Left renal cortex interstitium (tissue), 4 donors: ENCODE measurements at places on chromosomes 3 and 15. TPM values are rescaled to one million over a fixed set of nuclear protein-coding genes. Genes with fewer than 3 reads are reported as not detected.

The CDCP1 gene
- 0.62 TPM for polyA plus RNA-seq

The PLAAT1 gene
- polyA plus RNA-seq: 3.3 TPM

The STRIT1 gene
- polyA plus RNA-seq: 3.7 TPM

The CNOT10 gene
- 52.0 TPM for polyA plus RNA-seq

The GAP43 gene
- 1.5 TPM for polyA plus RNA-seq

The TMEM266 gene
- 12.0 TPM for polyA plus RNA-seq

The LOXL1 gene
- 86.1 TPM for polyA plus RNA-seq

The PATL2 gene
- 0.76 TPM for polyA plus RNA-seq

DNA sequence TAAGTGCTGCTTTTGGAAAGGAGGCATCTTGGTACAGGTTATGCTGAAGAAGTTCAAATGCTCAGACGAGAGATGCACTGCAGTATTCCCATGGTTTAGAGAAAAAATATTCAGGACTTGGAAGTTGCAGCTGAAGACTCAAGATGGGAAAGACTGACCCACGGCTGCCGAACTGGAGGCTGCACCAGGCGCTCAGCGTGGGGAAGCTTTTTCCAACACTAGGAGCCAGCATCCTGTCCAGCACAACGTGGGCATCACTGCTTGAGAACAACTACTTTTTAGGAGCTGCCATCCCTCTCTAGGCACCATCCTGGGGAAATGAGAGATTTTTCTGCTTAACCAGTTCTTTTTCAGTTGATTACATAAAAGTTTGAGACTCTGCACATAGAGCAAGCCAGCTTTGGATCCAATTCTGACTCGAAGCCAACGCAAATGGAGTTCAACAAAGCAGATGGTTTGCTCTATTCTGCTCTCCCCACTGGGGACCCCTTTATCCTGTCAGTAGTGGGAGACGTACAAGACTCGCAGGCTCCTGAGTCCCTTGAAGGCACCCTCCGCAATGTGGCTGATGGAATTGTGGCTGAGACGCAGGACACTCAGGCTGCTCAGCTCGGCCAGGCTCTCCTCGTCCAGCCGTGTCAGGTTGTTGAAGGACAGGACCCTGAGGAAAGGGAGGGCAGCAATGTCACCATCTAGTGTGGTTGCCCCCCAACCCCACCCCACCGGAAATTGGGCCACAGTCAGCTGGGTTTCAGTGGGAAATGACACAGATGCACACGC lies 93.8 kb downstream of the LRIG1 start:
- DNase-seq: no peak

- DNase-seq: no peak
Measured at GRCh38 chr15:57423599-57424140, 47.4 kb downstream of the CGNL1 start.

DNA sequence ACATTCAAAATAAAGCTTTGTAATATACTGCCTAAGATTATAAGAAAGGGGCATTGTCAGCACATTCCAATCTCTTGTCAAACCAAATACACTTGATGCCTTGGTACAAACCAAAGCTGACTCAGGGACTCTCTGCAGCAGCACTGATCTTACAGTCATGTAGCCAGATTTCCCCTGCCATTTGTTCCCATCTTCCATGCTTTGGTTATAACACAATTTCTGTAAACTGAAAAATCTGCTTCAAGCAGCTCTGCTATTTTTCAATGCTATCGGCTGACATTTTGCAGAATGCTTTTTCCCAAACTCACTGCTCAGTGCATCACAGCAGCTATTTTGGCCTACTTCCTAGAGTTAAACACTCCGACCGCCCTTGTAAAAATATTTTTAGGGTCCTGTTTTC lies 18.2 kb downstream of the PLOD2 start:
- no peak for DNase-seq

GRCh38 chr3:185926445-185926844 lies 11.4 kb downstream of the TRA2B start:
- no peak for DNase-seq

- no peak for DNase-seq
Measured at GRCh38 chr3:51390246-51391074, 625 bp upstream of the RBM15B start.

DNA sequence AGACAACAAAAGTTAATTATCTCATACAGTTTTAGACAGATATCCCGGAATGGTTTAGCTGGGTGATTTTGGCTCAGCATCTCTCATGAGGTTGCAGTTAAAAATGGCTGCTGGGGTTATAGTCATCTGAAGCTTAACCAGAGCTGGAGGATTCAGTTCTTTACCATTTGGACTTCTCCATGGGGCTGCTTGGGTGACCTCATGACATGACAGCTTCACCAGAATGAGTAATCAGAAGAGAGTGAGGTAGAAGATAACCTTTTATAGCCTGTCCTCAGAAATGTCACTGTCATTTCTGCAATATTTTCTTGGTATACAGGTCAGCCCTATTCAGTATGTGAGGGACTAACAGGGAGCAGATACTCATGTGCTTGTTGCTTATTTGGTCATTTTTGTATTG lies 30.9 kb downstream of the TFG start:
- DNase-seq: no peak

GRCh38 chr3:11479221-11479620 lies 164.5 kb downstream of the VGLL4 start:
- DNase-seq: no peak

DNA sequence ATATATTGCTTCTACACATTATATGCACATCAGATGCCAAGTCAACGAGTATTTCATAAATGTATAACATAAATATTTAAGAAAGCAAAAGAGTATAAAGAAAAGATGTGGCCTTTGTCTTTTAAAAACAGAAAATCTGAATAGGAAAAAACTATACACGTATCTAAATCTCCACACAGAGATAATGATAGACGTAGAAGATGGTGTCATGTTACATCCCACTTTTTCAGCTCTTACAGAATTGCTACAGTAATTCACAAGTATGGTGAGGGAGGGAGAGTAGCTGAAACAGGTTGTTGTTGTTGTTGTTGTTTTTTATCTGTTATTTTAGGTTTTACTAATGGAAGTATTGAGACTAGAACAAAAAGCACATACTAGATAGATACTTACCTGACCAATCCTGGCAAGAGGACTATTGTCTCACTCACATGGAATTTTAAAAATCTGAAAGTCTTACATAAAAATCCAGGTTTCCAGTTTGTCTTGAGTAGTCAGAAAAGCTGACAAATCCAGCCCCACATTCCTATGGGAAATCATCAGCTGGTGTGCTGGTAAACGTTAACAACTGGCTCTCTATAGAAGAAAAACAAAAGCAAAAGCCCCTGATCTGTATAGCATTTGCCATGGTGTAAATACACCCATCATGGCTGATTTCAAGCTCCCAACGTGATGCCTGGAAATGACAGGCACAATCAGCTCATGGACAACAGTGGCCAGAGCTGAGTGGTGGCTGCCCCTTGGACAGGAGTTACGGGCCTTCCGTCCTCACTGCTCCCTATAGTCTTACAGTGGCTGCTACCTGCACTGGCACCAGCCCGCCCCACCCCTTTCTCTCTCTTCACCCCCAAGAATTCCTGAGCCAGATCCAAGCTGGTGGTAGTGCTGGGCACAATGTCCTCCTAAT lies 47.4 kb upstream of the VGLL4 start:
- DNase-seq: no peak

GRCh38 chr3:90018779-90019178 lies 911.4 kb downstream of the EPHA3 start:
- no peak for DNase-seq

DNA sequence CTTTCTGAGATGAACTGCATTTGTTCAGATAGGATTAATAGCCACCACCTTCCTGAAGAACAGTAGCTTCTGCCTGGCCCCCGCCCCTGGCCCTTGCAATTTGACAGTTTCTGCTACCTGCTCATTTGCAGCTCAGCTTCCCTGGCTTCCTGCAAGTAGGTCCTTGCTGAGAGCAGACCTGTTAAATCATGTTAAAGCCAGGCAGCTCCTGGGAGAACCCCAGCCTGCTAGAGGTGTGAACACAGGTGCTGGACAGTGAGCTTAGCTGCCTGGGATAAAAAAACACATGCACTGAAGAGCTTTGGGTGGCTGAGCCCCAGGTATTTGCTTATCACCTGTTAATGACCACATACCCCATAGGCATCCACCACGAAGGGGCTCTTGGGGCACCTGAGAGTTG lies 143.4 kb downstream of the PTPRG start:
- DNase-seq: no peak

GRCh38 chr15:25249236-25250010 lies 189.4 kb downstream of the UBE3A start:
- DNase-seq: no peak

GRCh38 chr15:25635191-25635590 lies 196.4 kb upstream of the UBE3A start:
- DNase-seq: no peak

DNA sequence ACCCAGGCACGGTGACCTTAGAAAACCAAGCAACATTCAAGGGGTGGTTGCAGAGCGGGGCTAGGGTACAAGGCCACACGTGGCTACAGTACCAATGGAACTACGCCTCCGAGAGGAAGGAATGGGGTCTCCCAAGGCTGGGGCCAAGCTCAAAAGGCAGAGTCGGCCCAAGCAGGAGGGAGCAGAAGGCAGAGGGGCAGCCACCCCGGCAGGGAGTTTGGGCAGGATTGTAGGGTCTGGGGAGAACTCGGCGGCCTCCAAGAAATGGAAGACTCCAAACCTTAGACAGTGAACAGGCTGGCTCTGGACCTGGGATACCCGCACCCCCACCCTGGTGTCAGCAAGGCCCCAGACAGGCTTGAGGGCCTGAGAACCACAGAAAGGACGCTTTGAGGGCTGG lies 28.7 kb downstream of the ATRIP start:
- DNase-seq: no peak

DNA sequence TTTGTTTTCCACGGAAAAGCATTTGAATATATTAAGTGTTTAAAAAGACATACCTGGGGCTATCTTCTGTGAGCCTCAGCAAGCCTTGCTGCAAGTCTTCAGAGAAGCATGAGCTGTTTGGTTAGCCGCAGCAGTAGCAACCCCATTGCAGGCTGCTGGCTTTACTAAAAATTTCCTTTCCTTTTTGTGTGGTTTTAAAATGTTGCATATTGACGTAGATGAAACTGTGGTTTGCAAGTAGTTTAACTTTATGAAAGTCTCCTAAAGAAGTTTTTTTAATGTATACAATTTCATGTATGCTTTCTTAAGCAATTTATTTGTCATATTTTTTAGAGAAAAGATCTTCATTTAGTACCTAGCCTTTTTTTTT lies at the start of gene GPR171:
GPR171 (minus strand) TSS at position 166 of the 370 bp plus-strand sequence. CDS start 3,830 bp downstream, outside the sequence.
- no peak for DNase-seq

DNA sequence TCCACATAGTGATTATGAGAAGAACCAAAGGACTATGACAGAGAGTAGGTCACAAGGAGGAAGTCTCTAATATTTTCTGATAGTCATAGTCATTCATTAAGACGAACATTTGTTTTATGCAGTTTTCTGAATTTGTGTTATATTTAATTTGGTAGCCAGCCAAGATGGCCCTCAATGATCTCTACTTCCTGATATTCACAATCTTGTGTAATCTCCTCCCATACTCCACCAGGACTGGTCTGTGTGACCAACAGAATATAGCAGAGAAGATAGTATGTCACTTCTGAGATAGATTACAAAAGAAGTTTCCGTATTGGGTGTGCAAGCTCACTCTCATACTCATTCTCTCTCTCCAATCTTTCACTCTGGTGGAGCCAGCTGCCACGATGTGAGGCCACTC lies 30.8 kb downstream of the HLTF start:
- DNase-seq: no peak
